ENCODE measurements at places on chromosomes 2 and 18.

GRCh38 chr18:984004-984403 is 79.3 kb downstream of the ADCYAP1 start:
- no peak for DNase-seq

- no peak for DNase-seq
These were observed 27.5 kb downstream of the CDH20 start for GRCh38 chr18:61360404-61361383.

DNA sequence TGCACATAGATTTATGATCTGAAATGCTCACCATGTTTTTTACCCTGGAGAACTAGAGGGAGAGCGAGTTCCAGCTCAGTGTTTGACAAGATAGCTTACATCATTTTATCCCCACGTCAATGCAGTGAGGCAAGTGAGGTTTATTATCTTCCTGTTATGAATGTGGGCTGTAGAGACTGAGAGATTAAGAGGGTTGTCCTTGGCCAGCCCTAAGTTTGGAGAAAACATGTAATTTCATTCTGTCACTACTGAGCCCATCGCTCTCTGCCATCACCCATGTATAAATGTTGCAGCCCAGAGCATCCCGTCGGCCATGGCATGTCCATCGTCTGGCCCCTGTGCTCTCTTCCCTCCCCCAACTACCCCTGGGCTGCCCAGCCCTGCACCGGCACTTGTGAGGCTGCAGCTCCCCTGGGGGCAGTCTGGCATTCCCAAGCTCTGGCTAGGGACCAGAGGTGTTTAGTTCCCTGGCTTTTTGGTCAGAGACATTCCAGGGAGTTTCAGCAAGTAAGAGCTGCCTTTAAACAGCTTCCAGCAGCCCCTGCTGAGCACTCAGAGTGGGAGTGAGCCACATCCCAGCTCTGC is 136.7 kb downstream of the ANTXR1 start:
- DNase-seq, result no peak

GRCh38 chr2:58794916-58795315 is 553.8 kb upstream of the FANCL start:
- no peak for DNase-seq

DNA sequence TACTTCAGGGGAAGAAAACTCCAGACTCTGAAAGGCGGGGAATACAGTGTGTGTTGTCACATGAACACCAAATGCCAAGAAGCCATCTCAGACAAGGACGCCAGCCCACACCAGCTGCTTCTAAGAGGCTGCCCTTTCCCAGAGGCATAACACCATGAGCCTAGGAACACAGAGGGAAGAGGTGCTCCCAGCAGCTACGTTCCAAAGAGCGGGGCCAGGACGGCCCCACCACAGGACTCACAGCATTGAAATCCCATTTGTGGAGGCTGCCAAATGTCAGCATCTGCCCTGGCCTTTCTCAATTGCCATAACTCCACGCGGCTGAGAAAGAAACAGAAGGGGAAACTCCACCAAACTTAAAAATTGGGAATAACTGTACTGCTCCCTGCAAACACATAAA is 20.1 kb upstream of the ID2 start:
- no peak for DNase-seq

GRCh38 chr2:71330155-71330554 is 1.4 kb upstream of the ZNF638 start:
- no peak for DNase-seq

- DNase-seq, result no peak
These were observed 177.1 kb upstream of the NOL4 start for GRCh38 chr18:34401775-34402174.

GRCh38 chr18:63730773-63731172 is 28.0 kb downstream of the SERPINB11 start:
- no peak for DNase-seq

GRCh38 chr2:102245266-102246151 is 58.7 kb downstream of the IL1RL2 start:
- no peak for DNase-seq

GRCh38 chr2:28394331-28394877 is 1.7 kb downstream of the FOSL2 start:
- no peak for DNase-seq

DNA sequence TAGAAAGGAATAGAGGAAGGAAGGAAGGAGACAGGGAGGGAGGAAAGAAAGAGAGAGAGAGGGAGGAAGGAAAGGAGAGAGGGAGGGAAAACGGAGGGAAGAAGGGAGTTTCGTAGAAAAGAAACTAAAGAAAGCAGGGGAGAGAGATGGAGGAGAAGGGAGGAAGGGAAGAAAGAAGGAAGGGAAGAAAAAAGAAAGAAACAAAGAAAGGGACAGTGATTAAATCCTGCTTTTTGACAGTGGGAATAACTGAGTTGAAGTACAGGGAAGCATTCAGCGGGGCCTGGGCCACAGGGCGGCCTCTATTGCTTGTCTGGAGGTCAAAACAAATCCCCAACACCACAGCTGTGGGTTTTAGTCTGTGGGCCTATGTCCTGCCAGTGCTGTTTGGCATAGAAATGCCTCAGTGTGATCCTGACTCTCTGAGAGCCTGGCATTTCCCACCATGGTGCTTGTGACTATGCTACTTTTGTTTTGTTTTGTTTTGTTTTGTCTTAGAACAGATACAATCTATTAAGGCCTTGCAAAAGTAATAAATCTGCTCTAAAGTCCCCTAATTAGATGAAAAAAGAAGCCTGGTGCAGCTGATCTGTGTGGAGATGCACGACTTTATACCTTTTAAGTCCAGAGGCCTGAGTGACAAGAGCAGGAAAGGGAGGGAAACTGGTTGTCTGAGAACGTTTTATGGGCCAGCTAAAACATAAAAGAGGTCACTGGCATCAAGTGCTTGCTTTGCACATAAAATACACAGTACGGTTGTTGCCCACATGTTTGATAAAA is 40.0 kb downstream of the IL1RL2 start:
- no peak for DNase-seq

- no peak for DNase-seq
These were observed 2.0 kb upstream of the MYO1B start for GRCh38 chr2:191243154-191243553.

DNA sequence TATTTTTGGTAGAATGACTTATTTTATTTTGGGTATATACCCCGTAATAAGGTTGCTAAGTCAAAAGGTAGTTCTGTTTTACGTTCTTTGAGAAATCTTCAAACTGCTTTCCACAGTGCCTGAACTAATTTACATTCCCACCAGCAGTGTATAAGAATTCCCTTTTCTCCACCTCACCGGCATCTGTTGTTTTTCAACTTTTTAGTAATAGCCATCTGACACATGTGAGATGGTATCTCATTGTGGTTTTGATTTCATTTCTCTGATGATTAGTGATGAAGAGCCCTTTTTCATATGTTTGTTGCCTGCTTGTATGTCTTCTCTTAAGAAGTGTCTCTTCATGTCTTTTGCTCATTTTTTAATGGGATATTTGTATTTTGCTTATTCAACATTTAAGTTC is 215.2 kb upstream of the TFPI start:
- DNase-seq, result no peak

DNA sequence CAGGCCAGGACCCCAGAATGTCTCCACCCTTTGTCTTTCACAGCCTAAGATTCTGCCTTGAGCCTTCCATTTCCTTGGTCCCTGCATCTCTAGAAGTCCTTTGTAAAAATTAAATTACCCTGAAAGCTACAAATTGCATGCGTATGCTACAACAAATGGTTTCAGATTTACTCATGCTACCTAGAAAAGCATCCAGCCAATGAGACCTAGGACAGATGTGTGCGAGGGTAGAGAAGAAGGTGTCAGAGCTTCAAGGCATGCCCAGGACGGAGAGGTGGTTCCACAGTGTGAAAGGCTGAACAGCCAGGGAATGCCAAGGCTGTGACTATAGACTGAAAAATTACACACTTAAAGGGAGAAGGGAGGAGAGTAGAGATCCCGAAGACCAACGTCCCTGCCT is 40.2 kb downstream of the CCBE1 start:
- DNase-seq, result no peak

DNA sequence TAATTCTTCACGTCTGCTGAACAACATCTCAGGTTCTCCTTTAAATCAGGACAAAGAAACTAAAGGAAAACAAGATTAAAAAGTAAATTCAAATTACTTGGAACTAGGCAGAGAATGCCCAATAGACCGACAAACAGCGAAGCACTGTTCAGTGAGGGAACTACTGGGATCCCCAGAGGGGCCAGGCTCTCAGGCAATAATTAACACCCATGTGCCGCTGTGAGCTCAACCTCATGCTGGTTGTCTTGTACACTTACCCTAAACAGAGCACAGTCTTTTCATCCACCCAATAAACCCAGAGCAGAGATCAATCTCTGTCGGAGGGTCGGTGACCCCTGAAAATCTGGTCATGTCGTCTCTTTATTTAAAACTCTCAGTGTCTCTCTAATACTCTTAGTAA is 229.9 kb upstream of the CRIM1 start:
- no peak for DNase-seq

DNA sequence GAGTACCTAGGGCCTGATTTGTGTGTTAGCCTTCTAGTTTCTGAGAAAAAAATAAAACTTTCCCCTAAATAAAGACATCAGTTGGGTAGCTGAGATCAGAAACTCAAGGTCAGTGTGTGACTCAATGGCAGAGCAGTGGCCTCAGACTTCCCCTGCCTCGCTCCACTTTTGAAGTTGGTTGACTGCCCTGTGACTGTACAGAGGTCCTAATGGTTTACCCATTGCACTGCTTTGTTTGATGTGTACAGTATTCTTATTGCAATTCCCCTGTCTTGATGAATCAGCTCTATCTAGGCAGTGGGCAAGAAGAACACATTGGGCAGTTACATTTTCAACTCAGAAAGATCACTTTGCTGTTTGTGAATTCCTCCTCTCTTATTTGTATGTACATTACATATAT is 315.7 kb downstream of the KCNS3 start:
- no peak for DNase-seq

DNA sequence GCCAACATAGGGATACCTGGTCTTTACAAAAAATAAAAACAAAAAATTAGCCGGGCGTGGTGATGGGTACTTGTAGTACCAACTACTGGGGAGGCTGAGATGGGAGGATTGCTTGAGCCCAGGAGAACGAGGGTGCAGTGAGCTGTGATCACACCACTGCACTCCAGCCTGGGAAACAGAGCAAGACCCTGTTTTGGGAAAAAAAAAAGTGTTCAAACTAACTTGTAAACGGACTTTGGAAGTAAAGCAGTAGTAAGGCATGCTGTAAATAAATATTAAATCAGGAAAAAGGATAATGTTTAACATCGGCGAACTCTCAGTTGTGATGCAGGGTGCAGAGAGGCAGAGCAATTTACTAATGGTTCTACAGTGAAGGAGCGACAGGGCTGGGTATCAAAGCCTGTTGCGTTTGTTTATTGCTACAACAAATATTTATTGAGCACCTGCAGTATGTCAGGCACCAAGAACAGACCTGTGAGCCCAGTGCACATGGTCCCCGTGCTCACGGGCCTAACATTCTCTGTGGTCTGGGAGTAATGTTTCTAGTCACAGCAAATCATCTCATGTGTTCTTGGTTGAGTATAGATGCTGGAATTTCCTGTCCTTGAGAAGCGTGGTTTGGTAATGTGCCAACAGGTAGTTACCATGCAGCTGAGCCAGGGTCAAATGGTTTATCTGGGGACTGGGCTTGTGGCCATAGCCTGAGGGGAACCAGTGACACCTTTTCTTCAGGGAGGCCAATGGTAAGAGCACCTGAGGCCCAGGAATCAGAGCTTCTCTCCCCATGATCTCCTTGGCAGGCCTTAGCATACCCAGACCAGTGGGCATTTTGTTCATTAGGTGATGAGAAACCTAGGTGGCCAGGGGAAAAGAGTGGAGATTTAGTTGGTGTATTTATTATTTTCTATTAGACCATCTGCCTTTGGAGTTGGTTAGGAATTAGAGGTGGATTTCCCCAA is 27.9 kb upstream of the GREB1 start:
- no peak for DNase-seq

DNA sequence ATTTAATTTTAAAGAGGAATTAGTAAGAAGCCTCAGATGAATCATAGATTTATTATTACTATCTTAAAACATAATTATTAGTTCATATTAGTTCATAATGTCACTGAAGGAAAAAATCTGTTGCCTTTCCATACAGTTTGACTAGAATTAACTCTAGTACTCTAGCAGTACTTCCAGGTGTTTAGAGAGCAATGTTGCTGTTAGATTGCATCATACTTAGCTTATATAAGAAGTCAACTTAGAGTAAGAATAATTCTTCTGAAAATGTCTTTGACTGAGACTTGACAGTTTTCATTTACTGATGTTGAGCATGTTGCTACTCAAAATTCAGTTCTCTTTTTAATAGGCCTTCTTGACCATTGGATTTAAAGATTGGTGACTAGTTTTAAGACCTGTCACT is 4.7 kb downstream of the RAB3GAP1 start:
- no peak for DNase-seq

GRCh38 chr2:105553538-105554196 is 154.8 kb upstream of the FHL2 start:
- DNase-seq, result no peak

- DNase-seq, result no peak
These were observed 30.9 kb downstream of the NOL10 start for GRCh38 chr2:10658914-10659257.

DNA sequence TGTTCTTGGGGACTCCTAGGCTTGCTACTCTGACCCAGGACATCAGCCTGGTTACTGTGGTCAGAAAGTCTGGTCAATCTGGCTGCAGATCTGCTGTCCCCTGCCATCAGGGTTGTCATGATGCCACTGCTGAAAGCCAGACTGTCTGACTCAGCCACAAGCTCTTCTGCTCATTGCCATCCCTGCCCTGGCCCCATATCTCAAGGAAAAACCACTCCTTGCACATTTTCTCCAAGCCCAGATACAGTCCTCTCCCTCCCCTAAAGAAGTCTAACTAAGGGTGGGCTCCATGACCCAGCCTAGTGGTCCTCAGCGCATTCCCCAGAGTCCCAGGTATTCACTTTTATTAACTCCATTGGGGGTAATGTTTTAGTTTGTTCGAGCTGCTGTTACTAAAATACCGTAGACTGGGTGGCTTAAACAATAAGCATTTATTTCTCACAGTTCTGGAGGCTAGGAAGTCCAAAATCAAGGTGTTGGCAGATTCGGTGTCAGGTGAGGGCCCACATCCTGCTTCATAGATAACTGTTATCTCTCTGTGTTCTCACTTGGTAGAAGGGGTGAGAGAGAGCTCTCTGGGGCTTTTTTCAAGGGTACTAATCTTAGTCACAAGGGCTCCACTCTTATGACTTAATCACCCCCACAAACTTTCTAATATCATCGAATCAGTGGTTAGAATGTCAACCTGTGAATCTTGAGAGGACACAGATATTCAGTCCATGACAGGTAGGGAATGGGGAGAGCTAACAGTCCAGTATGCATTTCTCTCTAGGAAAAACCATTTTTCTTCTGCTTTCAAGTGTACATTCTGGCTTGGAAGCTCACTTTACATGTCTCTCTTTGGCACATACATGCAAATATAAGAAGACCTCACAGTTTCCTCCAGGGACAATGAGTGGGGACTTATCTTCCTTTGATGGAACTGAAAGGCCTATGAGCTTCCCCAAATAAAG is 94.8 kb upstream of the CXCR4 start:
- no peak for DNase-seq

GRCh38 chr2:238863231-238863630 is 15.3 kb downstream of the TWIST2 start:
- DNase-seq, result no peak
